ENCODE measurements at places on chromosomes 2 and 18. TPM values are rescaled to one million over a fixed set of nuclear protein-coding genes. Genes with fewer than 3 reads are reported as not detected.

KIF5C gene
- 3.8 TPM for total RNA-seq

PRKCE gene
- 8.6 TPM for total RNA-seq

CDCA7 gene
- 5.9 TPM for total RNA-seq

DPP4 gene
- total RNA-seq, result 0.42 TPM

FBXO15 gene
- total RNA-seq, result 0.92 TPM

SPEG gene
- total RNA-seq, result 62.9 TPM

FAP gene
- 171 TPM for total RNA-seq

ANKRD30BL gene
- total RNA-seq, result not detected

REG3A gene
- total RNA-seq, result not detected

DIPK1C gene
- total RNA-seq, result not detected

GALR1 gene
- total RNA-seq, result not detected

DIS3L2 gene
- 17.5 TPM for total RNA-seq

CELF4 gene
- total RNA-seq, result 0.22 TPM

LRP2 gene
- total RNA-seq, result not detected

- DNase-seq, result no peak
These were observed 301.6 kb upstream of the GULP1 start for GRCh38 chr2:187989925-187990623.

DNA sequence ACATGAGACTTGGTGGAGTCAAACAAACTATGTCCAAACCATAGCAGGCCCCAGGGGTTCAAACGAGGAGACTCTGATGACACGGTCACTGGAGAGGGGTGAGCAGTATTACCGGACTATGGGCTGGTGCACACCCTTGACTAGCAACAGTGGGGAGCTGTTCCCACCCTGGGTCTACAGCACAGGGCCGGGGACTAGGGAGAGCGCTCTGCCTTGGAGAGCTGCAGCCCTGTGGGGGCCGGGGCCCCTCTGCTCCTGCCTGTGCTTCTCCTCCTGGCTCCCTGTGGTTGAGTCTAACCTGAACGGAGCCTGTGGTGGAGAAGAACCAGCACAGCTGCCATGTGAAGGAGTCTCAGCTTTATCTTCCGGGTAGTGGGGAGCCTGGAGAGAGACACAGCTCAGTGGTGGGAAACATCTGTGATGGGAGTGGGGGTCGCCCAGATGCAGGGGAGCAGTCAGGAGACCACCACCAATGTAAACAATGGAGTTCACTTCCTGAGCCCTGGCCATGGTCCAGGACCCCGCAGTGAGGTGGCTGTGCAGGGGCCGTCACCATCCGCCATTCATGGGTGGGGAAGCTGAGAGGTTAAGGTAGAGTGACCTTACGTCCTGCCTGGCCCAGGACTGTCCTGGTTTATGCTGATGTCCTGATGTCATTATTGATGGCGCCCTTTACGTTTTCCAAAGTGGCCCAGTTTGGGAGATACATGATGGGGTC is 195.7 kb upstream of the TWIST2 start:
- no peak for DNase-seq

GRCh38 chr2:17793803-17794354 is 22.4 kb upstream of the MSGN1 start:
- DNase-seq, result no peak

DNA sequence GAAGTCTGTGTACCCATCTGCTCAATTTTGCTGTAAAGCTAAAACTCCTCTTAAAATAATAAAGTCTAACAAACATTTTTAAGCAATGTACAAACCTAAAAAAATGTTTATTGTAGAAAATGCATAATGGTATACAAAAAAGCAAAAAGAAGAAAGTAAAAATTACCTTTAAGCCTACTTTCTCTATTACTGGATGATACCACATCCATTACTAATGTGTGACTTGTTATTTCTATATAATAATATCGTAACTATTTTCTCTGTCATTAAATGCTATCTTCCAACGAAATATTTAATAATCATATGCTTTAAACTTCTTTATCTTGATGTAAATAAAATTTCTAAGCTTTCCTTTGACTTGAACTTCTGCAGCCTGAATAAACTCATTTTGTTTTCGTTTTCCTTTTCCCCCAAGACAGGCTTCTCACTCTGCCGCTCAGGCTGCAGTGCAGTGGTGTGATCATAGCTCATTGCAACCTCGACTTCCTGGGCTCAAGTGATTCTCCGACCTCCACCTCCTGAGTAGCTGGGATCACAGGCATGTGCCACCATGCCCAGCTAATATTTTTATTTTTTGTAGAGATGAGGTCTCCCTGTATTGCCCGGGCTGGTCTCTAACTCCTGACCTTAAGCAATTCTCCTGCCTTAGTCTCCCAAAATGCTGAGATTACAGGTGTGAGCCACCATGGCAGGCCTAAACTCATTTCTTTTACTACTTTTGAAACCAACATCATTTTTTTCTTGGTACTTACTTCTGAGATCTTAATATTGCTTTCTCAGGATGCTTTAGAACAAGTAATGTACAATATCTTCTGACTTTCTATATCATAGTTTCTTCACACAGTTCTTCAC is 18.1 kb upstream of the DNAH7 start:
- DNase-seq, result no peak

GRCh38 chr18:10490401-10491165 is 35.2 kb upstream of the NAPG start:
- no peak for DNase-seq

DNA sequence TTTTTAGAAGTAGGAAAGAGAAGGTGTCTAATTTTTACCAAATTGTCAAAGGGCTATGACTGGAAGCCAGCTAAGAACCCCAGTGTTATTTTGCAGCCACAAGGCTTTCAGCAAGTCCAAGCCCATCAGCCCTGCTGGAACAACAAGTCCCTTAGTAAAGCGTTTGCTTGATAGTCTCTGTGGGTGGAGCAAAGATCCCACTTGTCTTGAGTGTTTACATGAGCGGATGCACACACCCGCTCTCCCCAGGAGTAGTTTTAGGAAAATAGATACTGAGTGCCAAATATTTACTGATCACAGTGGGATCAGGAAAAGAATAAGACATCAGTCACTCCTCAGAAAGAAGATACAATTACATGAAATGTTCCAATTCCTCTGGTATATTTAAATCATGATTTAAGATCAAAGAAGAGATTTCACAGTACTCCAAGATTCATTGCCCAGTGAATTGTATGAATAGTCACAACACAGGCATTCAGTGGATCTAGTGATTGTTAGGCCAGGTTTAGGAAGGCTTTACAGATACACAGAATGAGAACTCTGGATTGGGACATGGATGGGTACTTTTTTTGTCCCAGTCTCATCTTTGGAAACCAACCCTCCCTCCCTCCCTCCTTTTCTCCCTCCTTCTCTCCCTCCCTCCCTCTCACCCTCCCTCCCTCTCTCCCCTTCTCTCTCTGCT is 514.9 kb downstream of the PTPRM start:
- no peak for DNase-seq

DNA sequence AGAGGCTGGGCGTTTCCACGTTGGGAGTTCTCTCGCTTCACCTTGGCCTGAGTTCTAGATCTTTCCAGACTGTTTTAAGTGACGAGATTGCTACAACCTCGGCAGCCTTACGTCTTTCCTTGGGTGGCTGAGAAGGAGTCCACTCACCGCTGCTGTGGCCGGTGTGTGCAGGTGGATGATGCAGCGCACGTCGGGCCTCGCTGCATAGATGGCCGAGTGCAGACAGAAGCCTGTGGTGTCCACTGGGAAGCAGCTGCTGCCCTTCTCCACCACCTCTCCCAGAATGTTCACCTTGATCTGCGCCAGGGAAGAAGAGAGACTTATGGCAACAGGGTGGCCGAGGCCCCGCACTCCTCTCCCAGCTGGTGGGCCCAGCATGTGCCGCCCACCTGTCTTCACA is 75.7 kb downstream of the ADD2 start:
- no peak for DNase-seq

- DNase-seq, result no peak
These were observed 449.2 kb upstream of the TNP1 start for GRCh38 chr2:217309056-217309455.

- DNase-seq, result no peak
These were observed 254.8 kb downstream of the TGIF1 start for GRCh38 chr18:3704556-3705344.

DNA sequence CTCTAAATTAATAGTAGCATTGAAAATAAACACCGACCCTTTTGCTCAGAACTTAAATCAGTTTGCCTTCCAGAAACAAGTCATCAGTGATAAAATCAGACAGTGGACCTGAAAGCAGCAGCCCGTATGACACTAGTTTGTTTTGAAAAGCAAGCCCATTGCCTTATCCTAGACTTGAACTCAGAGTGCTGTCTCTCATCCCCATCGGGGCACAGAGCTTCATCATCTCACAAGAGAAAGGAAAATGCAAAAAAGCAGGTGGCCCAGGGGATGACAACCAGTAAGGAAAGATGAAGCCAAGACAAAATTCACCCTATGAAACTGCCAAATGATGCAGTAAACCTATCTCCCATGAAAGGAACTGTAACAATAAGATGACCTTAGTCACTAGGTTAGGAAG is 71.2 kb downstream of the CERKL start:
- DNase-seq, result no peak

- DNase-seq, result no peak
These were observed 195.2 kb downstream of the FBXO15 start for GRCh38 chr18:73952296-73952946.

- DNase-seq, result no peak
These were observed 101.7 kb downstream of the SOCS6 start for GRCh38 chr18:70390371-70391090.

DNA sequence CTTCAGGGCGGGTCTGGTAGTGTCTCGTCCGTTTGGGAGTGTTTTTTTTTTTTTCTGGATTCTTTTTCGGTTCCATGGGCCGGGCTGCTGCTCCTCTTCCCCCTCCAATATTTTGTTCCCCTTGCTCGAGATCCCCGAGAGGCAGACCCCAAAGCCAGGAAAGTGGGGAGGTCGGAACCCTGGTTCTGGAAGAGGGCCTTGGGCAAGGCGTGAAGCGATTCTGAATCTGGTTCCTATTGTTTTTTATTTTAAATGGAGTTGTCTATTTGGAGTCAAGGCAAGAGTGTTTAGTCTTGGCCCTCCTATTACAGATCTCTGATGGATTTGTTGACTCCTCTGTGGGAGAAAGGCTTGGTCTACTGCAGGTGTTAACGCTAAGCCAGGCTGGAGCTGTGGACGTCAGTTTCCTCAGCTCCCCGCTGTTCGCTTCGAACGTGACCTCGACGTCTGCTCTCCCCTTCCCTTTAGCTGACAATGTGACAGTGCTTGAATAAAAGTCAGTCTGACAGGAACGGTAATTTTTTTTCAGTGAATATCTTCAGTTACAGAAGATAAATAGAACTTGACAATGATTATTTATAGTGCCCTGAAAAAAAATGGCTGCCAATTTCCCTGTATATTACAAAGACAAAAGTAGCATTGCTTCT is 683 bp upstream of the DNAJC27 start:
- no peak for DNase-seq

- no peak for DNase-seq
These were observed 28.9 kb downstream of the TOGARAM2 start for GRCh38 chr2:29009711-29010677.

- DNase-seq, result no peak
These were observed 4.6 kb downstream of the B3GNT7 start for GRCh38 chr2:231399853-231400680.

GRCh38 chr18:21897811-21898210 is 157.2 kb downstream of the MIB1 start:
- no peak for DNase-seq

DNA sequence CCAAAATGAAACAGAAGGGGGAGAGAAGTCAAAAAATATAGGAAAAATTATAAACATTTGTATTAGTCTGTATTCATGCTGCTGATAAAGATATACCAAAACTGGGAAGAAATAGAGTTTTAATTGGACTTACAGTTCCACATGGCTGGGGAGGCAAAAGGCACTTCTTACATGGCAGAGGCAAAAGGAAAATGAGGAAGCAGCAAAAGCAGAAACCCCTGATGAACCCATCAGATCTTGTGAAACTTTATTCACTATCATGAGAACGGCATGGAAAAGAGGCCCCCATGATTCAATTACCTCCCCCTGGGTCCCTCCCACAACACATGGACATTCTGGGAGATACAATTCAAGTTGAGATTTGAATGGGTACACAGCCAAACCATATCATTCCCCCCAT is 79.1 kb downstream of the ZRANB3 start:
- no peak for DNase-seq

GRCh38 chr2:27831279-27832050 is 58.7 kb downstream of the RBKS start:
- DNase-seq, result no peak

GRCh38 chr18:57026316-57026715 is 120.6 kb upstream of the BOD1L2 start:
- no peak for DNase-seq

GRCh38 chr2:171718720-171719119 is 31.5 kb downstream of the DYNC1I2 start:
- no peak for DNase-seq

DNA sequence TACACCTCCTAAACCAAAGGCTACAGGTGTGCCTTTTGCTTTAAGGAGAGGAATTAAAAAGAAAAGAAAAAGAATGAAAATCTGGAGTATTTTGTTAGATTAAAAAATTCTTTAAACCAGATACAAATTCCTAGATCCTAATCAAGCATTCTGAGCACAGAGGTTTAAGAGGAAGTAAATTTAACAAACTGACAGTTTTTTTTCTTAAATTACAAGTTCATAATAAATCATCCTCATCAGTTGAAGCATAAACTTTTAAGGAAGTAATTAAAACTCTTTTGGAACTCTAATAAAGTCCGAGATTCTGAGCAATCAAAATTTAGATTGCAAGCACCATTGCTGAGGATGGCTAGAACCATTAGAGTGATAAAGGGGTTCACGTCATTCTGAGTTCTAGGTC is 75.1 kb downstream of the POLE4 start:
- no peak for DNase-seq

GRCh38 chr2:74576863-74577229 is 22.3 kb downstream of the DOK1 start:
- no peak for DNase-seq

GRCh38 chr2:40096360-40096759 is 317.3 kb upstream of the THUMPD2 start:
- no peak for DNase-seq

GRCh38 chr18:58586886-58587285 is 42.0 kb downstream of the ALPK2 start:
- no peak for DNase-seq

- no peak for DNase-seq
These were observed 263.8 kb downstream of the PHLPP1 start for GRCh38 chr18:62979176-62979575.

DNA sequence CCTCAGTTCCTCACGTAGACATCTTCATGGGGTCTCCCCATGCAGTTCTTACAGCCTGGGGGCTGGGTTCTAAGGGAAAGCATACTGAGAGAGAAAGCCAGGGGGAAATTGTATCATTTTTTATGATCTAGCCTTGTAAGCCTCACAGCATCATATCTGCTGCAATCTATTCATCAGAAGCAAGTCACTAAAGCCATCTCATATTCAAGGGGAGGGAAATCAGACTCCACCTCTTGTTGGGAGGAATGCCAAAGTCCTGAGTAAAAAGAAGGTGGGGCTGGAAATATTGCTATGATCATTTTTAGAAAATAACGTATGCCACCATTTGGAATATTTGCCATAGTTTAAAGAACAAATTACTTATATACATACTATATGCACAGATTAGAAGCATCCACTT is 304.6 kb downstream of the TXNL1 start:
- DNase-seq, result no peak

GRCh38 chr18:37393945-37394609 is 171.5 kb downstream of the CELF4 start:
- DNase-seq, result no peak
